ENCODE measurements at places on chromosomes 16 and 17. TPM values are rescaled to one million over a fixed set of nuclear protein-coding genes. Genes with fewer than 3 reads are reported as not detected.
A peak's percentile ranks its signal among the peaks of the same experiment; 100 is the strongest.

The SNX20 gene
- 2.1 TPM for polyA plus RNA-seq

The HOXB3 gene
- polyA plus RNA-seq, result 30.8 TPM

- no peak for DNase-seq
Measured at GRCh38 chr17:27746881-27747280, 53.4 kb downstream of the NOS2 start.

DNA sequence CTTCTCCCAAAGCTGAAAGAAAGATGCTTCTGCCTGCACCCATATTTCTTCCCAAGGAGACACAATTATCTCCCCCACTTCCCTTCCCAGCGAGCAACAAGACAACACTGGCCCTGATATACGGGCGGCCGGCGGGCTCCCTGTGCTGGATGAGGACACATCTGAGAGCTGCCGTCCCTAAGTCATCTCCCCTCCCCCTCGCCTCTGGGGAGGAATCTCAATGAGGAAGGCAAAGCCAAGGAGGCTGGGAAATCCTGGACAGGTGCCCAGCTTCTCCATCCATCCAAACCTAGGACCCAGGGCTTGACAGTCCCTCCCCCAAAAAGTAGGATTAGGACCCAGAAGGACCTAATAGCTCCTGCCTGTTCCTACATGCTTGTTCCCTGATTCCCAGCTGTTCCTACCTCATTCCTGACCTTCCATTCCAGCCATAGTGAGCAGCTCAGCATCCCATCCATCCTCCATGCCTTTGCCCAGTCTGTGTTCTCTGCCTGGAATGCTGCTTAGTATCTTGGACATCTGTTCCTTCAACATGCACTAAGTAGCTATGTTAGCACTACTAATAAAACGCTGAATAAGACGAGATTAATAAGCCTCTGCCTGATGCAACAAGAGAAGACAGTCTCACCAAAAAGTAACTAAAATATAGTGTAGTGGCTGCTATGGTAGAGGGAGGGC lies 167.9 kb downstream of the CCT6B start:
- DNase-seq, result no peak

The ABCC3 gene
- 53.7 TPM for polyA plus RNA-seq

- peak; percentile 42 for DNase-seq
Measured at GRCh38 chr17:39753514-39754160, 15.9 kb downstream of the GRB7 start.

GRCh38 chr16:24216961-24217360 lies 39.2 kb upstream of the CACNG3 start:
- no peak for DNase-seq

GRCh38 chr16:78402833-78403232 lies 303.4 kb downstream of the WWOX start:
- no peak for DNase-seq

DNA sequence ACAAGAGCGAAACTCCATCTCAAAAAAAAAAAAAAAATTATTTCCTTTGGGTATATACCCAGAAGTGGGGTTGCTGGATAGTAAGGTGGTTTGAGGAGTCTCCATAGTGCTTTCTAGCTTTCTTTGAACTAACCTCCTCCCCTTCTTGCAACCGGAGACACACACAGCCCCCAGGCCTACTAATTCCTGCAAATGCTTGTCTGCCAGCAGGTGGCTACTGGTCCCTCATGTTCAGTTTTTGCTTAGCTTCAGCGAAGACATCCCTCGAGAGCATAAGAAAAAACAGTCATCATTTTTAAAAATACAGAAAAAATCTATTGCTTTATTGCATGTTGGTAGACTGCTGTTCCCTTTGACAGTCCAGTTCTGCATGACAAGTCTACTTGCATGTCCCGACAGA lies 439.0 kb downstream of the UTP18 start:
- DNase-seq, result no peak

The ZPBP2 gene
- polyA plus RNA-seq, result 0.03 TPM

- no peak for DNase-seq
Measured at GRCh38 chr16:719815-720446, 1.0 kb upstream of the ANTKMT start.

DNA sequence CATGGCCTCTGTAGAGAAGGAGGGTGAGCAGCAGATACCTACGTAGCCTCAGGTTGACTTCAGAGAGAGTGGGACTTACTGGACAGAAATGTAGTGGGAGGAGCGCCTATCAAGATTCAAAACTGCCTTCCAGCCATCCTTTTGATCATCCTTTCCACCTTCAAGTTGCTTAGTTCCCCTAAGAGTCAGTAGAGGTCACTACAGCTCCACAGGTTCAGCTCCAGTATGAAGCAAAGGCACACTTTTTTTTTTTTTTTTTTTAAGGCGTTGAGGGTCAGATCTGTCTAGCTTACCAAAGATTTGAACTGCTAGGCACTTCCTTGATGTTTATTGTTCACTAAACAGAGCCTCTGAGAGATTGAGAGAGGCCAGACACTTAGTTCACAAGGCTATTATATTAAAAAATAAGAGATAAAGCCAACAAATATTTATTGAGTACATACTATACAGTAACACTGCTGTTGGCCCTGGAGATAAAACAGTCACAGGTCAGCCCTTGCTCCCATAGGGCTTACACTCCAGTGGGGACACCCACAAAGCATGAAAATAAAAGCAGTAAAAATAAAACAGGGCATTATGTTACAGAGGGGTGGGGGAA lies 3.1 kb downstream of the RNF227 start:
- DNase-seq, result peak; percentile 68

The CCL17 gene
- 0.30 TPM for polyA plus RNA-seq

- DNase-seq, result no peak
Measured at GRCh38 chr16:87956098-87956364, 4.8 kb downstream of the BANP start.

Measured in large intestine (tissue), 12 donors.